T-helper 9 cell (primary cell): ENCODE measurements at places on chromosomes 2 and 18.
A peak's percentile ranks its signal among the peaks of the same experiment; 100 is the strongest.

- DNase-seq, result no peak
Observed at GRCh38 chr2:98172951-98173350, 86.0 kb downstream of the VWA3B start.

GRCh38 chr2:55418512-55419232 lies 984 bp downstream of the CCDC88A start:
- no peak for DNase-seq

GRCh38 chr2:223532161-223532560 lies 70.0 kb downstream of the SCG2 start:
- DNase-seq, result no peak

DNA sequence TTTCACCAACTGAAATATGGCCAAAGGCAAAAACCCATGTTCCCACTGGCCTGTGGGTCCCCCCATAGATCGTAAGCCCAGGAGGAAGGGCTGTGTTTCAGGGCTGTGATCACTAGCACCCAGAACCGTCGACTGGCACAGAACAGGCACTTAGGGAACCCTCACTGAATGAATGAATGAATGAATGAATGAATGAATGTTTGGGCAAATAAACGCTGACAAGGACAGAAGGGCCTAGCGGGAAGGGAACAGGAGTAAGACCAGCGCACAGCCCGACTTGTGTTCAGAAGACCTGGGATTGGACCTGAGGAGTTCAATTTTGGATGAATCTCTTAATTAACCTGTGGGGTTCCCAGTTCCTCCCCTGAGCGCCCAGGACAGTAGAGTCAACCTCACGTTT lies 76.2 kb downstream of the TPO start:
- DNase-seq, result no peak

- DNase-seq, result no peak
Observed at GRCh38 chr18:8208716-8209115, 400.5 kb upstream of the RAB12 start.

- no peak for DNase-seq
Observed at GRCh38 chr2:42909966-42910365, 117.6 kb upstream of the HAAO start.

DNA sequence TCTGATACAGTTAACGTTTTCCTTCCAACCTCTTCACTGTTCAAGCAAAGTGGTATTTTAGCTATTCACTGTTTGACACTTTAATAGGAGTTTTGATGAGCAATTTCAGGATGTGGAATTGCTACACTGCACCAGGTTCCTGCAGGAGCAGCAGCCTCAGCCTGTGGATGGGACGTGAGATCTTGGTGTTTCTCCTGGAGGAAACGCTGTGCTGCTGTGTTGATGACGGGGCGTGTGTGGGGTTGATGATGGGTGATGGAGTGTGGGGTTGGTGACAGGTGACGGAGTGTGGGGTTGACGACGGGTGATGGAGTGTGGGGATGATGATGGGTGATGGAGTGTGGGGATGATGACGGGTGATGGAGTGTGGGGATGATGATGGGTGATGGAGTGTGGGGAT lies 98.9 kb downstream of the RTP5 start:
- DNase-seq, result no peak

- DNase-seq, result no peak
Observed at GRCh38 chr18:48409591-48410094, 460 bp upstream of the ZBTB7C start.

GRCh38 chr18:34038086-34038485 lies 186.6 kb downstream of the NOL4 start:
- no peak for DNase-seq

DNA sequence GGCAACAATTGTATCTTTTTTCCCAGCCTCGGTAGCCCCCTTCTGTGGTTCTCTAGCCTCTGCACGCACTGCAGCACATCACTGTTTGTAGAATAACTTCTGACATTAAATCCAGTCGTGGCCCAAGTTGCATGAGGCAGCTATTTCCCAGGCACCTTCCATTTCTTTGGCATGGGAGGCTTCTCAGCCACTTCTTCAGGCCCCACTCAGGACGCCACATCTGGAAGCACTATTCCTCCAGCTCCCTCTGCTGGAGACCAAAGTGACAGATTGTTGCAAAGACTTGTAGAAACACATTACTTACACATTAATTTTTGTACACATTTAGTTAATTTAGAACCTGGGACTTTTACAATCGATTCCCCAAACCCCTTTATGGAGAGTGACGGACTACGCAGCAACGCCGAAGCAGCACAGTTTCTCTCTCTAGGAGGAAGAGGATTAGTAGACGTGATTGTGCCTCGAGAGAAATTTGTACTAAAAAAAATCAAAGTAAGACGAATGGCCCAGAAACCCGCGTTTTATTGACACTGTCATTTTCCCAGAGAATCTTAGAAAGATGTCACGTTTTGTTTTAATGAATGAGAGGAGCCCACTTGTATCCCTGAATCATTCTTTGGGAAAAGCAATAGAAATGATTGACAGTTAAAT lies 57.8 kb upstream of the RGPD5 start:
- DNase-seq, result no peak

GRCh38 chr2:46872902-46873603 lies 42.6 kb downstream of the MCFD2 start:
- no peak for DNase-seq

GRCh38 chr2:215617060-215617824 lies 181.4 kb upstream of the FN1 start:
- no peak for DNase-seq

- no peak for DNase-seq
Observed at GRCh38 chr2:106530866-106531265, 43.7 kb downstream of the CD8B2 start.

DNA sequence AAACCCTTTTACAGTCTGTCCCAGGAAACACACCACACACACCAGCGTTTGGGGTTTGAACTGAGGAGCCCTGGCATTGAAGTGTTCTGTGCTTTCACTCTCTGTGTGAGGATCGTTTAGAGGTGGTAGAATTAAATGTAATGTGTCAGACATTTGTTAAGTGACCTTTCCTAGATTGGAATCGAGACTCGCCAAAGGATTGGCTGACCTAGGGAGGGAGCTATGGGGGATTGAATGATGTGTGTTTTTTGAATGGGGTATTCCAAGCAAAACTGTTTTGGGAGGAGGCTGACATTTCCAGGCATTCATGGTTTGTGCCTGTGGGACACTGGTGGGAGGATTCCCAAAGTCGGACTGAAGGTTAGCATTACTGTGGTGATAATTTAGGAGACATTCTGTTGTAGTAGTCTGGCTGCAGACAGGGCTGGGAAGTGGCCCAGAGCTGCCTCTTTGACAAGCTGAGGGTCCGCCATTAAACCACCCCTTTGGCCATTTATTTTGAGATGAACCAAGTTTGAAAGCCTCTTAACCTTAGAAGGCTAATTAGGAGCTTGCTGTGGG lies 1.7 kb downstream of the MYO1B start:
- no peak for DNase-seq

DNA sequence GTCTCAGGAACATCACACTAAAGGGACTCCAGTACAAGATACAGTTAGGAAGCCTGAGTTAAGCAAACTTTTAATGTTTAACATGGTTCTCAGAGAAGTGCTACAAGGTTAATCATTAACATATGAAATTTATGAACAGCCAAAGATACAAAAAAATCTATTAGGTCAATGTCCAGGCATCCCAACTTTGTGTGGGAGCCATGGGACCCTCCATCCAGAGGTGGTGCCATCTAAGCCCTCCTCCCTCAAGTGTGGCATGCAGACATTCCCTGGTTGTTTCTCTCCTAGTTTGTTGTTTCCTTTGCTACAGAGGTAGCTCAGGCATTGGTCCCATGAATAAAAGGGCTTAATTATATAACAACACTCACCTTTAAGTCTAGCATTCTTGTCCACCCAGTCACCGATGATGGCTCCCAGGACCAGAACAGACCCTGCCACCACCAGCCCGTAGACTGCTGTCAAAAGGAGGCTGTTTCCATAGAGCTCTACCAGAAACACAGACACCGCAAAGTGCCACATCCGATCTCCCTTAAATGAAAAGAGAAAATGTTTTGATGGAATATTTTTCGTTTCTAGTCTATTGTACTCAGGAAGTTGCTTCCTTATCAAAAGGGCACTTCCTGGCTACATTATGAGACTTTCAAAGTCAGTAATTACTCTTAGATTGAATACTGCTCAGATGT lies 5.7 kb downstream of the SLC40A1 start:
- no peak for DNase-seq

DNA sequence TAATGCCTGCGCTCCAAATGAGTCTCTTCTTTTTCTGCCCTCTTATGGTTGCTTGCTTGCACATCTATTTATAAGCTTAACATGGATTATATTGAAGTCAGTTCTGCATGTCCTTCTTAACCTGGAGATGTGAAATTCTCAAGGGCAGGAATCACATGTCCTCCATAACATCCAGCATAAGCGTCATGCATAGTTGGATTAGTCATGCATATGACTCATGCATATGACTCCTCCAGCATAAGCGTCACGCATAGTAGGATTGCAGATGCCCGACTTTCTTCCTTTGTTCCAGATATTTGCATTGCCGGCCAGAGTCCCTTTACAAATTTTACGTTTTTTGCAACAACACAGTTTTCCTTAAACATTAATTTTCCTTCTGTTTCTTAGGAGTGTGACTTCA lies 308.6 kb downstream of the TGIF1 start:
- no peak for DNase-seq

GRCh38 chr2:113217455-113218282 lies 43.9 kb downstream of the PSD4 start:
- DNase-seq, result no peak

GRCh38 chr2:151914989-151915628 lies 86.9 kb upstream of the ARL5A start:
- no peak for DNase-seq

GRCh38 chr2:66872081-66872985 lies 437.4 kb downstream of the MEIS1 start:
- no peak for DNase-seq

GRCh38 chr2:160210599-160211138 lies 10.6 kb upstream of the ITGB6 start:
- peak; percentile 61 for DNase-seq

DNA sequence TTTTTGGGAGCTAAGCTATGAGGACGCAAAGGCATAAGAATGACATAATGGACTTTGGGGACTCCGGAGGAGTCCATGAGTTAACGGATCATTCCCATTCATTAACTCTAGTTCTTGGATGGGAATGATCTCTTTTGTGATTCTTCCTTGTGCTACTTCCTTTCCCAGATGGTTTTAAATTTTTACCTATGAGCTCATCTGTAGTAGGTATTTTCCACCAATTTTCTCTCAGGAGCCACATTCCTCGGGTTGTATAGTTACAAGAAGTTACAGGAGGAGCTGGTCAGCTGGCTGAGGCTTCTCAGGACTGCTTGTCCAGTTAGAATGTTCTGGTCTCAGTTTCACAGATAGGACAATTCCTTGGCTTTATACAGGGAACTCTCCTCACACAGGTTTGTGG lies 42.9 kb upstream of the LPIN2 start:
- no peak for DNase-seq

DNA sequence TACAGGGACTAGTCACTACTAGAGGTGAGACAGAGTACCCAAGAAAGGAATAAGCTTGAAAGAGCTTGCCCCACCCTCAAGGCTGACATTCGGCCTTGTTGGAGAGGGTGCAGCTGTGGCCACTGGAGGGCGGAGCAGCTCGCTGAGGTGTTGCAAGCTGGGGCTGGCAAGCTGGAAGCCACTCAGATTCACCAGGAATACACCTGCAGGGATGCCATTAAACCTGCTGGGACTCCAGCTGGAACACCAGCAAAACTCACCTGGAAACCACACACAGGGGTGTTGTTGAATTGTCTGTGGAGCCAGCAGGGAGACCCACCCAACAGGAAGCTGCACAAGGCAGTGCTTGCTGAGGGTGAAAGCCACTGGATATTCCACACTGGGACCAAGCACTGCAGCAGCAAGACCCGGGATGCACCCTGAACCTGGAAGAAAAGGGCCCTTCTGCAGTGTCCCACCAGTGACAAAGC lies 26.1 kb downstream of the KCTD18 start:
- no peak for DNase-seq

- no peak for DNase-seq
Observed at GRCh38 chr2:20035955-20036666, 15.3 kb downstream of the LAPTM4A start.

DNA sequence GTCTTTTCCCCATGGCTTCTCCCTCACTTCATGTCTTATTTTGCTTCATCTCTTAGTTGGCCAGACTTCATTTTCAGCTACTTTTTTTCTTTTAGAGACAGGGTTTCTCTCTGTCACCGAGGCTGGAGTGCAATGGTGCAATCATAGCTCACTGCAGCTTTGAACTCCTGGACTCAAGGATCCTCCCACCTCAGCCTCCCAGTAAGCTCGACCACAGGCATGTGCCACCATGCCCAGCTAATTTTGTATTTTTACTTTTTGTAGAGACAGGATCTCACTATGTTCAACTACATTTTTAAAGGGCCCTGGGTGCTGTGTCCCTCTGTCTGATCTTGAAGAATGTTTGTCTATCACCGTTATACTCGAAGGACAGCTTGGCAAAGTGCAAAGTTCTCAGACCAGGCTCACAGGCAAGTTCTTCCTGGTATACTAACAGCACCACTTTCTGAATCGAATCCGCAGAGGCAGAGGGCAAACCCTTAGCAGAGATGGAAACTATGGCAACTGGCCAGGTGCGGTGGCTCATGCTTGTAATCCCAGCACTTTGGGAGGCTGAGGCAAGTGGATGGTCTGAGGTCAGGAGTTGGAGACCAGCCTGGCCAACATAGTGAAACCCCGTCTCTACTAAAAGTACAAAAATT lies 60.9 kb downstream of the SOWAHC start:
- no peak for DNase-seq

DNA sequence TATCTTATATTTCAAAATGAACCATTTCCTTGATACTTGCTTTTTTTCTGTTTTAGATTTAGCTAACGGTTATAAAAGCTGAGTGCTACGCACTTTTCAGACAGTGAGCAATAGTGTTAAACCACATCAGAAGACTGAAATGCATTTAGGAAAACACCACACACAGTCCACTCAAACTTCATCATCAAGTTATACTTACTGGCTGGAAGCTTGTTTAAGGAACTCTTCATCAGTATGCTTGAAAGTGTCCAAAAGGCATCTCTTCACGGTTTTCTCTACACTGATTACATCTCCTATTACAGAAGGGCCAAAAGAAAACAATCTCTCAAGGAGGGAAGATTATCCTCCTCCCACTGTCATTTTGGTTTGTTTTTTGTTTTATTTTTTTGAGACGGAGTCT lies 19.7 kb downstream of the ILKAP start:
- no peak for DNase-seq

GRCh38 chr18:26443853-26444252 lies 104.5 kb downstream of the KCTD1 start:
- DNase-seq, result no peak

GRCh38 chr2:177353187-177353478 lies 39.4 kb upstream of the AGPS start:
- DNase-seq, result no peak

- no peak for DNase-seq
Observed at GRCh38 chr2:44620189-44620990, 258.6 kb downstream of the CAMKMT start.

- DNase-seq, result peak; percentile 5
Observed at GRCh38 chr2:85353876-85354285, 447 bp downstream of the RETSAT start.

GRCh38 chr2:109318150-109318948 lies 189.3 kb downstream of the SH3RF3 start:
- no peak for DNase-seq
